M059J (cell line): ENCODE measurements at places on chromosomes 16 and 17. TPM values are rescaled to one million over a fixed set of nuclear protein-coding genes. Genes with fewer than 3 reads are reported as not detected.

GRCh38 chr17:2177235-2177811, 122.4 kb downstream of the HIC1 start:
- no peak for DNase-seq

GRCh38 chr16:86359571-86359970, 150.8 kb upstream of the FOXF1 start:
- DNase-seq, result no peak

GRCh38 chr16:7408700-7409365, 76.2 kb downstream of the RBFOX1 start:
- DNase-seq, result no peak

GRCh38 chr17:4004517-4005295, 40.5 kb upstream of the ATP2A3 start:
- DNase-seq, result no peak

GRCh38 chr17:31051506-31051905, 43.3 kb upstream of the NF1 start:
- DNase-seq, result no peak

Gene RNF227
- 0.86 and 7.8 TPM in 2 replicates for total RNA-seq

DNA sequence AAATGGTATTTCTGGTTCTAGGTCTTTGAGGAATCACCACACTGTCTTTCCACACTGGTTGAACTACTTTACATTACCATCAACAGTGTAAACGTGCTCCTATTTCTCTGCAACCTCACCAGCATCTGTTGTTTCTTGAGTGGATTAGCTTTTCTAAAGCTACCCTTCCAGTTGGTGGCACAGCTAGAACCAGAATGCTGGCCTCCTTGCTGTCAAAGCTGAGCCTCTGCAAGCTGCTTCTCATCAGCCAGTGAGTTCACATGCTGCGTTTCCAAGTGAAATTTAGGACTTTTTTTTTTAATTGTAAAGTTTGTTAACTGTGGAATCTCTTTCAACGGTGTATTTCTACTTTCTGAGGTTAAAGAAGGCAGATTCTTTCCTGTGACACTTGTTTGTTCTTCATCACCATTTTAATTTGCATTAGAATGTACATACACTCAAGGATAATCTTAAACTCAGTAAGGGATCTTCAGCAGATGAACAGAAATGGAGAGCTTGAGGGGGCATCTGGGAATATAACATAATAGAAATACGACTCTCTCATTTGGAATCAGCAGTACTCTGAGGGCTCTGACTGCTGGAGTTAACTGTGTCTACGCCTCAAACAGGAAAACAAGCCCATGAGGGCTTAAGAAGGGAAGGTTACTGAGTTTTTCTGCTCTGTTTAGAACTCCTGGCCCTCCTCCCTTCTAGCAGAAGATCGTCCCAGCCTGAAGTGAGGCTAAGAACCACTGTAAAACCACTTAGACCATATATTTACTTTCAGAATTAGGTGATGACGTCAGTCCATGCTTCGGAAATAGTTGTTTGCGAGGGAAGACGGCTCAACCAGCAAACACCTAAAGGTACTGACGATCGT, 148.4 kb upstream of the FAM20A start:
- DNase-seq, result no peak

DNA sequence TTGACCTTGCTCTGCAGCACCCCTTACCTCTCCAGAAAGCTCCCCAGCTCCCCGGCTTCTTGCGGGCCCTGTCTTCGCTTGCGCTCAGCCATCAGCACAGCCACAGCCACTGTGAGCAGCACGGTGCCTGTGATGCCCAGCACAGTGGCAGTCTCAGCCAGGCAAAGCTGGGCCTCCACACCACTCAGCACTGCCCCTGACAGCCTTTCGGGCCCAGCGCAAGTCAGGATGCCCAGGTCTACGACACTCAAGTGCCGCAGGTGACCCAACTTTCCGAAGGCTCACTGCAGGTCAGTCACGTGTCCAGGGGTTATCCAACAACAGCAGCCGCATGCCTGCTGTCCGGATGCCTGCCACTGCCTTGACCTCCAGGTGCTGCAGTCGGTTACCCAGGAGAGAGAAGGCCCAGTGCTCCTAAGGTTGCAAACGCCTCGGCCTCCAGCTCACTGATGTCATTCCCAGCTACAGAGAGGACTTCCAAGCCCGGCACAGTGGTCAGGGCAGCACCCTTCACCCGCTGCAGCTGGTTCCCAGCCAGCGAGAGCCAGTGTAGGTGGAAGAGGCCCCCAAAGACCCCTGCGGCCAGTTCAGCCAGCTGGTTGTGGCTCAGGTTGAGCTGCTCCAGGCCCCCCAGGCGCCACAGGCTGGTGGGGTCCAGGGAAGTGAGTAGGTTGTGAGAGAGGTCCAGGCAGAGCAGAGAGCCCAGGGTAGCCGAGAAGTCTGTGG, 8.9 kb upstream of the TMEM101 start:
- no peak for DNase-seq
